ENCODE measurements at places on chromosomes 13 and 19.

GRCh38 chr13:41139296-41139966 lies 6.8 kb upstream of the KBTBD6 start:
- no peak for DNase-seq

DNA sequence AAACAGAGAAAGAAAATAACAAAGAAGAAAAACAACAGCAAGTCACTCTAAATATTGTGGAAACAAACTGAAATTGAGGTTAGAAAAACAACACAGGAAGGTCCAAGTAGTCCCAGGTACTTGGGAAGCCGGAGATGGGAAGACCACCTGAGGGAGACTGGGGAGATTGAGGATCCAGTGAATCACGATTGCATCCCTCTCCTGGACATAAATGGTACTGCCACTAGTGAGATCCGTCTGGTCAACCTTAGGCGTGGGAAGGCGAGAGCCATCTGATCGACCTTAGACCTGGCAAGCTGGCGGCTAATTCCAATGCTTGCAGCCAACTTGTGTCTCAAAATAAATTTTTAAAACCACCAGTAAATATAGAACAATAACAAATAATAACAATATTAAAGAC lies 81.9 kb downstream of the ZNF726 start:
- DNase-seq, result no peak

GRCh38 chr19:6568010-6568526 lies 22.9 kb downstream of the CD70 start:
- DNase-seq, result no peak

DNA sequence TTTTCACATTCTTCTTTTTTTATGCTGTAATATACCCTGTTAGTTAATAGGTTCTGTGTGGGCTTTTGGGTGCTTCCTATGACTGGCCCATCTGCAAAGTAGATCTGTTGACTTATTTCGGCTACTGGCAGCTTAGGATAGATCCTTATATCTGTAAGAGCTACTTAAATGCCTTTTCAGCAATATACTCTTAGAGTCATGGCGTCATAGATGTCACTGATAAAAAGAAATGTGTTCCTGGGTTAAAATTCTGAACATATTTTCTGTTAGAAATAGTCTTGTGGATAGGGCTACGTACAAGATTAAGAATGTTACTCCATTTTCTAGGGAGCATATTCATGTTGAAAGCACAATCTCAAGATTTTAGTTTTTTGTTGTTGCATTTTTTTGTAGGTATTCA lies 4.7 kb downstream of the AKAP11 start:
- no peak for DNase-seq

DNA sequence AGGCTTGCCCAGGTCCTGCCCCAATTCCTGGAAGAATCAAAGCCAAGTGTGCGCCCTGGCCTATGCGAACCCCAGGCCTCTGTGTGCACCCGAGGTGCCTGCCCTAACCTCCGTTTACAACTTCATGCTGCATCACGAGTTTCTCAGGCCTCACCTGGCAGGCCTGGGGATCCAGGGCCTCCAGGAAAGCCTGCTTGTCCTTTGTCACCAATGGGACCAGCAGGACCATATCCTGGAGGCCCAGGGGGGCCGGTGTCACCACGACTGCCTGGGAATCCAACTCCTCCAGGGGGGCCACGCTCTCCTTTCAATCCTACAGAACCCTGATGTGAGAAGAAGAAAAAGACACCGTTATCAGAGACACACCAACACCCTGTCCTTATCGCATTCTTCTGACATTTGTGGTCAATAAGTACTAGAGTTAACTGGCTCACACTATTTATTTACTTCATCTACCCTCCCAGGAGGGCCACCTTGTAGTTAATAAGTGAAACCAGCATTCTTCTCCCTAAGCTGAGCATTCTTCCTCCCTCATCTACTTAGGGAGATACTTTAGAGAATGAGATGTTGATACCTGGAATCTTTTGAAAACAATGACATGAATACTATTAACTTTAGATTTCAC lies 120.6 kb downstream of the COL4A1 start:
- no peak for DNase-seq

DNA sequence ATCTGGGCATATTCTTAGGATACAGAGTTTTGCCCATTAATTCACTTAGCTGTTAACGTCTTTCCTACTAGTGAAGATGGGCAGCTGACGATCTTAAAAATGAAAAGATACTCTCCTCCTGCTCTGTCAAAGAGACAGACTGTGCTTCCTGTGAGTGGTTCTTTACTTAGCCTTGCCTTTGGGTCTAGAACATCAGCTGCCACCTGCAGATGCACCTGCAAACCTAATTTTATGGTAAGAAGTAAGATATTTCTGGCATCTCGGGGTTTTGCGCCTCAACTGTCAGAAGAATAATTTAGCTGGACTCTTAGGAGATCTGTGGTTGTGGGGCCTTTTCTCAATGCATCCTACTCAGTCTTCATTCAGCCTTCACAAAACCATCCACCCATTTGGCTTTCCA lies 36.2 kb downstream of the TRPC4 start:
- no peak for DNase-seq

DNA sequence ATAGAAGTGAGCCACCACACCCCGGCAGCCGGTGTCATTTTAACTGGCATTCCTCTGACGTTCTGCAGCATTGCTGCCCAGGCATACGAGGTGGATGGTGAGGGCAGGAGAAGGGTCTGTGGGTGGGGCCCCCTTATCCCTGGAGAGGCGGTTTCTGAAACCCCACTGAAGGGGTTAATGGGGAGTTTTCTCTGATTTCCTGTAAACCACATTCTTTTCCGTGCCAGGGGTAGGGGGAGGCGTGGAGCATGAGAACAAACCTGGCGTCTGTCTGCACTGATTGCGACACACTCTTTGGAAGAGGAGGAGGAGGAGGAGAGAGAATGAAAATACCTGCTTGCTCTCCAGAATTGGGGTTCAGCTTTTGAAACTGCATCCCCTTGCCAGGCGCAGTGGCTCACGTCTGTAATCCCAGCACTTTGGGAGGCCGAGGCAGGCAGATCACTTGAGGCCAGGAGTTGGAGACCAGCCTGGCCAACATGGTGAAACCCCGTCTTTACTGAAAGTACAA lies 2.7 kb upstream of the C3 start:
- DNase-seq, result no peak
